ENCODE measurements at places on chromosomes 3 and 15.

- DNase-seq: no peak
Measured at GRCh38 chr3:106813742-106814141, 563.5 kb upstream of the CCDC54 start.

DNA sequence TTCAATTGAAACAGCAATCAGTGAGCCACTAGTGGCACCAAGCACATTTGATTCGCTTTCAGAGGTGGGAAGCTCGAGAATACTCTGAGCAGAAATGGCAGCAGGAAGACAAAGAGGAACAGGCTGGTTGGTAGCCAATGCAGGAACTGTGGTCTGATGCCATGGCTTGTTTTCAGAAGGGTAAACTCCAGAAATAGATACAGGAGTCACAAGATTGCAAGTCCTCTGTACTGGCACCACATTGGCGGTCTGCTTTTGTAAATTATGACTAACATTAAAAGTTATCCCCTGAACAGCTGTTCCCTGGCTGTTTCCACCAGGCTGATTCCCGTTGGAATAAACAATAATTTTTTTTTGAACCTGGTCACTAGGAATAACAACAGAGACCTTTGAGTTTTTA, 35.5 kb downstream of the USF3 start:
- DNase-seq: no peak

GRCh38 chr3:122688996-122689395, 8.4 kb downstream of the PARP14 start:
- DNase-seq: no peak

- no peak for DNase-seq
Measured at GRCh38 chr15:63052961-63053698, 10.6 kb downstream of the TPM1 start.

DNA sequence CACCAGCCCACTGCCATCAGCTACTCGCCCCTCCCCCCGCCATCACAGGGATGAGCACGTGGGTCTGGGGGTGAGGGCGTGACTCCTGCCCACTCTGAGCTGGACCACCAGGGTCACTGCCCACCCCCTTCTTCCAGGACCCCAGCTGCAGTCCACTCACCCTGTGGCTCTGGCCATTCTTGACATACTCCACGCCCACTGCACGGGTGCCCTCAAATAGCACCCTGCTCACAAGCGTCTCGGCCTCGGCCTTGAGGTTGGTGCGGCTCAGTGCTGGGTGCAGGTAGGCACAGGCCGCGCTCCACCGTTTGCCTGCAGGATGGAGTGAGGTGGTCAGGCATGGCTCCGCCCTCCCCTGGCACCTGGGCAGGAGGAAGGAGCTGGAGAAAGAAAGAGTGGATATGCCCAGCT, 23.9 kb downstream of the CHDH start:
- no peak for DNase-seq

- DNase-seq: no peak
Measured at GRCh38 chr3:52715714-52716305, 9.9 kb downstream of the SPCS1 start.

DNA sequence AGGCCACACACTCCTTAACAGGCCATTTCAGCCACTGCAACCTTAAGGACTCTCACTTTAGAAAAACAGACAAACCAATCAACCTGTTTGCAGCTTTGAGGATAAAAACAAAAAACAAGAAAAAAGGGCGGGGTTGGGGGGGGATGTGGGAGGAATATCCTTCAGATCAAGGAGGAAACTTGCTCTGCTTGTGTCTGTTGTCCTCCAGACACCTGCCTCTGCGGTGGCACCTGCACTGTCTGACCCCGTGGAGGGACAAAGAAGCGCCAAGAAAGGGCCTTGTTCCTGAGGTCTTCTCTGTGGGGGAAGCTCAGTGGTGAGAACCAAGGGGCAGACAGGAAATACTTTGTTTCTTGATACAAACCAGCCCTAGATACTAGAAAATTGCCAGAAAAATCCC, 70.5 kb downstream of the POLR2M start:
- DNase-seq: no peak

GRCh38 chr3:52880474-52880873, 16.9 kb downstream of the STIMATE start:
- no peak for DNase-seq

GRCh38 chr3:111324645-111325044, 217.4 kb upstream of the CD96 start:
- DNase-seq: no peak

DNA sequence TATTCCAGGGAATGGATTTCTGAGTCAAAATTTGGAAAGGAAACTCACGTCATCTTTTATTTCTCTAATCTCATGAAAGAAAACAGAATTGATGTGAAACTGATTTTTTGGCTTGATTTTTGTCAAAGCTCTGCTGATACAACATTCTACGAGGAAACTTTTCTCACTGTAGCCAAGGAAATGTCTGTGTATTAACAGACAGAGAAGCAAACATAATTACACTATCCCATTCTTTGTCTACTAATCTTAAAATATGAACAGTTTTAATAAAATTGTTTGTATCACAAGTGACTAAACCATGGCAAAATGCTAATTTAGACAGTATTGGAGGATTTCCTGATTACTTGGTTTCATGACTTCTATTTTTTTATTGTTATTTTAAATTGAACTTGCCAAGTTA, 1437.0 kb downstream of the OTOL1 start:
- no peak for DNase-seq

GRCh38 chr3:53780806-53781205, 65.4 kb downstream of the CHDH start:
- no peak for DNase-seq

DNA sequence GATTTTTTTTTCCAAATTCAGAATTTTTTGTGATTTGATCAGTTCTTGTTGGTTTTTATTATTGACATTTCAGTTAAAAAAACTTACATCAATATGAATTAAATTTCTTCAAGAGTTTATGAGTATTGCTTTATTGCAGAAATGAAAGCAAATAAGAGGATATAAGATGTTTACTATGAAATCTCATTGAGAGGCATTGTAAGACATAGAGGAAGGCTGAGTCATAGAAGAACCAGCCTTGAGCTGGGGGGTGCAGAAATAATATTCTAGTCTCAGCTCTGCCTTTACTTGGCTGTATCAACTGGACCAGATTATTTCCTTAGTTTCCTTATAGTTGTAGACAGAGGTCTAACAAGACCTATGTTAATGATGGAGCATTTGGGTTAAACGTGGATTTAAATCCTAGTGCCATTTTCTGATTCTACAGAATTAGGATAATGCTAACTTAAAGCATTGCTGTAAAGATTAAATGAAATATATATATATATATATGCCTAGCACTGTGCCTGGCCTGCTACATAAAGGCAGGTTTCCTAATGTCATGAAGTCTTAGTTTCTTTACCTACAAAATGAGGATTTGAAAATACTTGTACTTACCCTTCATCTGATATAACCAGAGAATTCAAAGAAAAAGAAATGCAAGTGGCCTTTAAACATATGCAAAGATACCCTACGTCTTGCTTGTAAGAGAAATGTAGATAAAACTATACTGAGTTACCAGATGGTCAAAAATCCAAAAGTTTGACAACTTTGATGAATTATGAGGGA, 7.3 kb downstream of the FAM98B start:
- no peak for DNase-seq

- DNase-seq: no peak
Measured at GRCh38 chr15:64548235-64548634, 87.9 kb downstream of the ZNF609 start.

GRCh38 chr3:100090669-100091005, 23.7 kb downstream of the FILIP1L start:
- no peak for DNase-seq

DNA sequence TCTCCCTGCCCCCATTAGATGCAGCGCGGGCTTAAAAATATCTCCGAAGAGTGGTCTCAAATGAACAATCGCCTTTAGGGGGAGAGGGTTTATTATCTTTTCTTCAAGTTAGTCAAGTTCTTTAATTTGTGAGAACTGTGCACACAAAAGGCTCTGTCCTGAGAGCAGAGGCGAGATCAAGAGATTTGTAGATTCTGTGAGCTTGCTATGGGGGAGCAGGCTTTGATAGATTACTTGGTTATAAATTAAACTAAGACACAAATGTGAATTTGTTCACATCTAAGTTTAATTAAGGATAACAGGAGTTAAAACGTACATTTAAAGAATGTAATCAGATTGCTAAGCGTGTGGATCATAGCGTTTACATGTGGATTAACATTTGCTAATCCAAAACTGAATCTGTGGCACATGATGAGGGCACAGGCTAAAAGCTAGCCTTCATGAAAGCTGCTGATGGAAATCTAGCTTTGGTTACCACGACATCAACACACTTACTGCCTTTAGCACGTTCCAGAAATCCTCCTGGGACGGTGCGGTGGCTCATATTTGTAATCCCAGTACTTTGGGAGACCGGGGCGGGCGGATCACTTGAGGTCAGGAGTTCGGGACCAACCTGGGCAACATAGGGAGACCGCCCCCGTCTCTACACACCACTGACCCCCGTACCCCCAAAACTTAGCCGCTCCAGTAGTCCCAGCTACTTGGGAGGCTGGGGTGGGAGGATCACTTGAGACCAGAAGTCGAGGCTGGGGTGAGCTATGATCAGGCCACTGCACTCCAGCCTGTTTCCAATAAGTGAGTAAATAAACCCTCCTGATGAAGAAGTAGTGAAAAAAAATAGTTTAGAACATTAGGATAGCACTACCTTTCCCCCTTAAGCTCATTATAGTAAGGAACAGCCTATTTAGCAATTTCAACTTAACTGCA, 1.0 kb upstream of the PRTG start:
- peak; percentile 68 for DNase-seq

GRCh38 chr15:77633913-77634265, 1.2 kb upstream of the LINGO1 start:
- DNase-seq: no peak

DNA sequence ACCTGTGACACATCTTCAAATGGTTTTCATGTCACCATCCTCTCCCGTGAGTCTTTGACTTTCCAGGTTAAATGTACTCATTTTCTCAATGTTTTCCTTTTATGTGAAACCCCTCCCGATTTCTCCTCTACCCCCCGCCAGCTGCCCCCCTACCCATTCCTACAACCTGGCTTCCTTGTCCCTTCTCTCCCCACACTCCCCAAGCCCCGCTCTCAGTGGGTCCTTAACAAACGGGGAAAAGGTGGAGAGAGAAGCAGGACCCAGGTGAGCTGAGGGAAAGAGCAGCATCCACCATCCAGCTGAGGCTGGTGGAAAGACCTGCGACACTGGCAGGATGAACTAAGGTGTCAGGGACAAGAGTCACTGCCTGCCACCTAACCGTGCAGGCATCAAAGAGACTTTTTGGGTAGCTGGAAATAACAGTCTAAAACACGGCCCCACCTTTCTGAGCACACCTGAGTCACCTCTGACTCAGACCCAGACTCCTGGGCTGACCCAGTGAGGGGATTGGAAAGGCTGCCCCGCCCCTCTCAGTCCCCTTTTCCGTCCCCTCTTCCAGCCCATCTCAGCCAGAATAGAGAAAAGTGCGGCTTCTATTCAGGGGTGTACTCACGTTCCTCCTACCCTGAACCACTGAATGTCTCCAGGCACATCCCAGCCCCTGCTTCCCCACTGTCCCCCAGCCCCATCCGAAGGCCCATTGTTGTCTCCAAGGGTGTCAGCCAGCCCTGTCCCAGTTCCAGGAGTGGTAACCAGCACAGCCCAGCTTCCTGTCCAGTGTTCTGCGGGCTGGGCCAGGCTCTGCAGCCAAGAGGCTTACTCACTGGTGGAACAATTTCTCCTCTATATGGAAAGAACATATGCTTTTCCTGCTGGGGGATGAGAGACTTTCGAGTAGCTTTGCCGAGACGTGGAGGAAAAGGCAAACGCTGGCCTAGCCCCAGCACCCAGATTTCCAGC, 20.4 kb downstream of the ISG20 start:
- no peak for DNase-seq

DNA sequence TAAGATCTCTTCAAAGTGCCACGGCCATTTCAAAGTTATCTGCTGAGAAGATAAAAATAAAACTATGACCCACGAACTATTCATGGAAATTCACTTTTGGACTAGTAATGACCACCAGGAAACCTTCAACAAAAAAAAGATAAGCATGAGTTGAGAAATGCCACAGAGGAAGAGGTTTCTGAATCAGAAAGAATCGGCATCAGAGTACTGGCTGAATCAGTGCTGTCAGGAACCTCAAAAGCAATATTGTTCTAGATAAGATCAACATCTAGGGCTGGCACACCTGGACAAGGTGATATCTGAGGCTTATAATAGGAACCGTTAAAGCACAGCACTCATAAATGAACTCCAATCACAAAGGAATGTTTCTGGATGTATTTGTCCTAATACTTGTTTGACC, 72.7 kb downstream of the PEAK1 start:
- DNase-seq: no peak

GRCh38 chr3:45987368-45988291, 8.0 kb downstream of the FYCO1 start:
- no peak for DNase-seq

DNA sequence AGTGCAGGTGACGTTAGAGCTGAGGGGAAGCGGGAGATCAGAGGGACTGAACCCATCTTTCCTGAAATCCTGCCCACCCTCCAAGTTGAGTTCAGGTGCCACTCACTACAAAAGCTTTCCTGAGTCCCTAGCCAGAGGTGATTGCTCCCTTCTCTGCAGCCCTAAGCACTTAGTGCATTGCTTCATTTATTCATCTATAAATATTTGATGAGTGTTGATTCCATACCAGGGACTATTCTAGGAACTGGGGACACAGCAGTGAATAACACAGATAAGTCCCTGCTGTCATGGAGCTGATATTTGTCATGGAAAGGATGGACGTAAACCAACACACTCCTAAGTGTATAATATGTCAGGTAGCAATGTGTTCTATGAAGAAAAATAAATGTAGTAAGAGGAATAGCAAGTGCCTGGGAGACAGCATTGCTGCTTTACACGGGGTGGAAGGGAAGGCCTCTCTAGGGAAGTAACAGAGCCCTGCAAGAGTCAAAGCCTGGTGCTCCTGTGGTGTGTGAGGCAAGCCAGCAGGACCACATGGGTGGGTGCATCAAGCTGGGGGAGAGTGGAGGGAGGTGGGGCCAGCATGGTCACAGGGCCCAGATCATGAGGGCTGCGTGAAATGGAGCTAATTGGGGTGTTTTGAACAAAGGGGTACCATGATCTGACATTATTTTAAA, 18.6 kb downstream of the ALPK3 start:
- no peak for DNase-seq

Measured in D341Med (cell line).